Muscle of leg (tissue), 16 donors: ENCODE measurements at places on chromosomes 4 and X. TPM values are rescaled to one million over a fixed set of nuclear protein-coding genes. Genes with fewer than 3 reads are reported as not detected.

LSM6 gene
- polyA plus RNA-seq: 40.6 TPM

OPN1MW3 gene
- polyA plus RNA-seq: not detected

MAGEA6 gene
- 0.06 TPM for polyA plus RNA-seq

- no peak for DNase-seq
Observed at GRCh38 chrX:150406596-150406995, 43.5 kb downstream of the MAMLD1 start.

GRCh38 chr4:165805406-165805805 lies 67.6 kb upstream of the TLL1 start:
- DNase-seq: no peak

DNA sequence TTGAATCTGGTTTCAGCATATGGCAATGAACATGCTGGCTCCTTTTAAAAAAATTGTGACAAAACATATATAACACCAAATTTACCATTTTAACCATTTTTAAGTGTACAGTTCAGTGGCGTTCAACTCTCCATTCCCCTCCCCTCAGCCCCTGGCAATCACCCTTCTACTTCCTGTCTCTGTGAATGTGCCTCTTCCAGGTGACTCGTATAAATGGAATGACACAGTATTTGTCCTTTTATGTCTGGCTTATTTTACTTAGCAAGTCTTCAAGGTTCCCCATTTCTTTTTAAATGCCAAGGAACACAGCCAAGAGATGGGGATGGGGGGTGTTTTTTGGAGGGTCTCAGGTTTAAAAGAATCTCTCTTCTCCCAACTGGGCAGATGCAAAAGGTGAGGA lies 35.4 kb upstream of the BCLAF3 start:
- no peak for DNase-seq

GRCh38 chr4:1793940-1794808 lies 1.1 kb downstream of the FGFR3 start:
- no peak for DNase-seq

DNA sequence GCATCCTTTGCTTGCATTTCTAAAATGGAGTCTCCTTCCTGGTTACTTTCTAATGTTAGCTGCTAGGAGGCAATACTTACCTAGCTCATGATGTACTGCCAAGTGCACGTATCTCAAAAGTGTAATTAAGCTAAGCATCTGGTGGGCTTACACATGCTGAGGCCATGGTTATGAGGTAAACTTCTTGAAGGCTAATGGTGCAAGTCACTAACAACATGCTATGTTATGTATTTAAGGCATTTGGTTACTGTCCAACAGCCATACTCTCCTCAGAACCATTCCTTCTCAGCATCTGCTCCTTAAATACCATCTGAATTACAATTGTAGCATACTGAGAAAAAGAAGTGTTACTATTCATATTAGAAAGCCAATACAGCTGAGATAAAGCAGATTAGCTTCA lies 318.6 kb upstream of the BMP3 start:
- no peak for DNase-seq

DNA sequence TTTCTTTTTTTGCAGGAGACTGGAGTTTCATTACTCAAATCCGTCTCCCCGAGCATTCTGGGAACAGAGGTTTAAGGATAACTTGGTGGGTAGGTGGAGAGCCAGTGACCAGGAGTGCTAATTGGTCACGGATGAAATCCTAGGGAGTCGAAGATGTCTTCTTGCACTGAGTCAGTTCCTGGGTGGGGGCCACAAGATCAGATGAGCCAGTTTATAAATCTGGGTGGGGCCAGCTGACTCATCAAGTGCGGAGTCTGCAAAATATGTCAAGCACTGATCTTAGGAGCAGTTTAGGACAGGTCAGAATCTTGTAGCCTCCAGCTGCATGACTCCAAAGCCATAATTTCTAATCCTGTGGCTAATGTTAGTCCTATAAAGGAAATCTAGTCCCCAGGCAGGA lies 741.3 kb downstream of the PCDH7 start:
- DNase-seq: no peak

GRCh38 chr4:48653217-48654014 lies 126.7 kb downstream of the FRYL start:
- DNase-seq: peak; percentile 90
